ENCODE measurements at places on chromosomes 3 and 15.

- DNase-seq: no peak
These were observed 104.2 kb upstream of the SPRED1 start for GRCh38 chr15:38148471-38148870.

DNA sequence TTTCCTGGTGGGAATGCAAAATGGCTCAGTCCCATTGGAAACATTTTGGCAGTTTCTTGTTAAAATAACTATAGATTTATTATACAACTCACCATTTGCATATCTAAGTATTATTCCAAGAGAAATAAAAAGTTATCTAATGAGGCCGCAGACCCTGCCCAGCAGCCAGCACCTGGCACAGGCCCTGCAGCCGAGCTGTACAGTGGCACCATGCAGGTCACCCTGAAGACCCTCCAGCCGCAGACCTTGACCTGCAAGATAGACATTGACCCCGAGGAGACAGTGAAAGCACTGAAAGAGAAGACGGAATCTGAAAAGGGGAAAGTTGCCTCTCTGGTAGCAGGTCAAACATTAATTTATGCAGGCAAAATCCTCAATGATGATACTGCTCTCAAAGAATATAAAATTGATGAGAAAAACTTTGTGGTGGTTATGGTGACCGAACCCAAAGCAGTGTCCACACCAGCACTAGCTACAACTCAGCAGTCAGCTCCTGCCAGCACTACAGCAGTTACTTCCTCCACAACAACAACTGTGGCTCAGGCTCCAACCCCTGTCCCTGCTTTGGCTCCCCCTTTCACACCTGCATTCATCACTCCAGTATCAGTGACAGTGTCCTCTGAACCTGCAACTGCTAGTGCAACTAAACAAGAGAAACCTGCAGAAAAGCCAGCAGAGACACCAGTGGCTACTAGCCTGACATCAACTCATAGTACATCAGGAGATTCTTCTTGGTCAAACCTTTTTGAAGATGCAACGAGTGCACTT lies 113.5 kb upstream of the SATB1 start:
- DNase-seq: no peak

- DNase-seq: no peak
These were observed 20.0 kb downstream of the TRIM71 start for GRCh38 chr3:32837789-32838188.

- DNase-seq: peak; percentile 39
These were observed 627 bp downstream of the DUSP7 start for GRCh38 chr3:52055537-52056351.

- no peak for DNase-seq
These were observed 812.9 kb upstream of the CFAP20DC start for GRCh38 chr3:59862686-59863085.

DNA sequence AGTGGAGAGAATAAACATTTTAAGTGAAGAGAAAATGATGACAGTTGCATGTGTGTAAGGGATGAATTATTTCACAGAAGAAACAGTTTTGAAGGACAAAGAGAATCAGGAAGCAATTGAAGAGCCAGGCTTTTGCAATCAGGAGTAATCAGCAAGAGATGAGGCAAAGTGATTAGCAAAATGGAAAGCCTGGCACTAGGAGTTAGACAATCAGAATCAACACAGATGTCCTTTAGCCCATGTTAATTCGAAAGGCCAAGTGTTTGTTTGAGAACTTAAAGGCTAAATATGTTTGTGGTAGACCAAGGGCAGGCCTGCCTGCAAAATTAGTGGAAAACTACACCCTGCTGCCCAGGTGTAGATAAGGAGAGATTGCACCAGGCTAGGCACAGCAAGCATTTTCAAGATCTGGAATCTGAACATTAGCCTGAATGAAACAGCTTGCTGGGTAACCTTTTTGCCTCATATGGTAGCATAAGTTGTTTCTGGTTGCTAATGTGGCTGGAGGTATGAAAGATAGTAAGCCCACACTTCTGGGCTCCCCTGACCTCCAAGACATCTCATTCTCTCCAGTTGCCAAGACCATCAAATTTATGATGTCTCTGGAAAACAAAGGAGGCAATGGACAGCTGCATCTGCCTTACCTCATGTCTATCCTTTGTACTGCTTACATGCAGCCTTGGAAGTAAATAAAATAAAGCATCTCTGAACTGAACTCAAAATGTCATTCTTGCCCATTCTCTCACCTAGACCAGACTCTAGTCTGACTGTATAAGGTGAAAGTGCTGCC lies 22.0 kb upstream of the LEKR1 start:
- no peak for DNase-seq

DNA sequence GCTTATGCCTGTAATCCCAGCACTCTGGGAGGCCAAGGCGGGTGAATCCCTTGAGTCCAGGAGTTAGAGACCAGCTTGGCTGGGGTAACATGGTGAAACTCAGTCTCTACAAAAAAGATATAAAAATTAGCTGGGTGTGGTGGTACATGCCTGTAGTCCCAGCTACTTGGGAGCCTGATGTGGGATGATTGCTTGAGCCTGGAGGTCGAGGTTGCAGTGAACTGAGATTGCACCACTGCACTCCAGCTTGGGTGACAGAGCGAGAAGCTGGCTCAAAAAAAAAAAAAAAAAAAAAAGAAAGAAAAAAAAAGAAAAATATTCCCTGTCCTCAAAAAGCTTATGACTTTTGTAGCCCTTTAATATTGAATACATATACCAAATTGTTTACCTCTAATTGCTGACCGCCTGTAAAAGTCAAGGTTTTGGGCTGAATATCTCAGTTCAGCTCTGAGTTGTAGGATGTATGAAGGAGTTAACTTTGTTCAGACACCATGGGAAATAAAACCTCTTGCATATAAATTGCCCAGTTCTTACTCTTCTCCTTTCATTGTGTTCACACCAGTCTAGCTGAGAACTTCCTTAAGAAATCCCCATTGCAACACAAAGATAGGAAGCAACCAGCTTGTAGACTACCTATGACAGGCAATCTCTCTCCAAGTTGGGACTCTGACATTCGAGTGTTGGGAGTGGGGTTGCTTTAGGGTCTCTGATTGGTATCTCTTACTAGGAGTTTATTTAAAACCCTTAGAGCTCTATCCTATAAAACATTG lies 97.6 kb upstream of the RASGRP1 start:
- no peak for DNase-seq

GRCh38 chr3:177889161-177889560 lies 647.1 kb upstream of the KCNMB2 start:
- DNase-seq: no peak

DNA sequence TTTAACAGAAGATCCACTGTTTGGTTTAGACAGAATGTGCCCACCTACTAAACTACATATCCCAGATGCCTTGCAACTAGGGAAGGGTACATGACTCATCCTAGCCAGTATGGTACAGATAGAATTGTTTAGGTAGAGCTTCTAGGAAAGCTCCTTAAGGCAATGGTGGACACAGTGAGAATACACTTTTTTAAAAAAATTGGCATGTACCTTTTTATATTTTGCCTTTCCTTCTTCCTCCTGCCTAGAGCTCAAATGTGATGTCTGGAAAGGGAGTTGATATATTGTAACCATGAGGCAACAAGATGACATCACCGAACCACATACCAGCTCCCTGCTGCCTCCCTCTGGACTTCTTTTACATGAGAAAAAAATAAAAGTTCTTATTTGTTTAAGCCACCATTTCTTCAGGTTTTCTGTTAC lies 14.4 kb upstream of the C3orf80 start:
- DNase-seq: no peak

GRCh38 chr3:33937628-33938027 lies 139.2 kb downstream of the PDCD6IP start:
- no peak for DNase-seq

- DNase-seq: no peak
These were observed 41.4 kb downstream of the DNAJB8 start for GRCh38 chr3:128425142-128425845.

- DNase-seq: no peak
These were observed 139.3 kb downstream of the CHSY1 start for GRCh38 chr15:101112336-101113113.

DNA sequence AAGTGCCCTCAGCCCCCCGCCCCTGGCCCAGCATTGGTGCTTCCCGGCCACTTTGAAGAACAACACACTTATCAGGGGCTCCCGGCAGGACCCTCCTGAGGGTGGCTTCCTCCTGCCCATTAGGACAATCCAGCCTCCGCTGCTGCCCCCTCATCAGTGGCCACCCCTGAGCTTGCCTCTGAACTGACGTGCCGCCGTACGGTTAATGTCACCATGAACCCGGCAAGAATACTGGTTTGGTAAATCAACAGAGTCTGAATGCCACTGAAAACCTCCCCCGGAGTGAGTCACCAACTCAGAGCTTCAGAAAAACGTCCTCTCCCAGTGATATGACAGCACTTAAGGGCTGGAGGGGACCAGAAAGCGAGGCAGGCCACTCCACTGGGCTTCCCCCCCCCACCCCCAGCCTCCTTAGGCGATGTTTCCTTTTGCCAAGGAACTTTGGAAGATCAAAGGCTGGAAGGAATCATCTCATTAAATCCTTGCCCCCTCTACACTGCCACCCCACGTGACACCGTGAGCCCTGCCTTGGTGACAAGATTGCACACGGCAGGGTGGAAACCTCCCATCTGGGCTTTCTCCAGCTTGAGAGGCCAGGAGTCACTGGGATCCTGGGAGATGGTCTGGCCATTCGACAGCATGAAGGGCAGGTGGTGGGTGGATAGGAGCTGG lies 142.1 kb downstream of the NUP210 start:
- no peak for DNase-seq

- no peak for DNase-seq
These were observed 11.9 kb downstream of the SMAD6 start for GRCh38 chr15:66713843-66714508.

DNA sequence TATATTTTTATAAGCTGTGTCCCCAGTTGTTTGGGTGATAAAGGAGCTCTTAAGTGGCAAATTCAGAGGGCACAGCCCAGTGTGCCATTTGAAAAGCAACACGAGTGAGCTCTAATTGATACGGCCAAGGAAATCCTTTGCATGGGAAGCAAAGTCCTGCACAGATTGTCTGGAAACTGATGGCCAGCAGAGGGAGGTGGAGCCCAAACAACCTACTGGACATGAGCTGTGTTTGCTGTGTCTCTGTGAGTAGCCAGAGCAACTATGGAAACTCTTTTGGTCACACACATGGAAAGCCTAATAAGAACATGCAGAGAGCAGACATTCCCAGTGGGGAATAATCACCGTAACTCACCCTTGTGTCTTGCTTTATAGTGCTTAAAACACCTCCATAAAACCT lies 24.4 kb downstream of the ONECUT1 start:
- DNase-seq: no peak

GRCh38 chr3:160916472-160916871 lies 160.4 kb downstream of the PPM1L start:
- DNase-seq: no peak

- no peak for DNase-seq
These were observed 16.6 kb downstream of the KLF15 start for GRCh38 chr3:126340596-126340942.

DNA sequence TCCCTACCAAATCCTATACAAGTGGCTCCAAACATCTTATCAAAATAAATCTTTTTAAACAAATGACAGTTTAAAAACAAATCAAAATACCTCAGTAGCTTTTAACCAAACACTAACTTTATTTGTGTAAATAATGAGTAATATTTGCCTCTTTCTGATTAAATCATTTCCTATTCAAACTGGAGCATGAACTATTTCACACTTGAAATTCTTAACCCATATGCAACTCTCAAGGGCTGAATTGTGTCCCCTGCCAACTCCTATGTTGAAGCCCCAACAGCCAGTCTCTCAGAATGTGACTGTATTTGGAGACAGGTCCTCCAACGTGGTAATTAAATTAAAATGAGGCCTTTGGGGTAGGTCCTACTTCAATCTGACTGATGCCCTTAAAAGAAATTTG lies 55.9 kb upstream of the MCTP2 start:
- DNase-seq: no peak

DNA sequence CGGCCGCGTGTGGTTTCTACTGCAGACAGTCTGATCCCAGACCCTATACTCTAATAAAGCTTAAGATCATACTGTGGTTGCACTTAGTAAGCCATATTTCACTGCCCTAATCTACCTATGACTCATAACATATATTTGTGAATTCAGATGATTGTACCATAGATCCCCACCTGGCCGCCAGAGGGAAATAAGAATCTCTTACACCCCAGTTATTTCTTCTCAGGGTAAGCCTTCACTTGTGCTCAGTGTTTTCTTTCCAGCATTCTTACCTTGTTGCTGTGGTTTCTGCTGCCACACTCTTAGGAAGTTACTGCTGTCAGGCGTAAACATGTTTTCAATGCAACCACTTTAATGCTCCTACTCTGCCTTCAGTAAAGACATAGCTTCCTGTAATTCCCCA lies 105.9 kb downstream of the B3GALNT1 start:
- DNase-seq: no peak

GRCh38 chr3:114863848-114864247 lies 283.2 kb downstream of the ZBTB20 start:
- DNase-seq: no peak

- no peak for DNase-seq
These were observed 56.4 kb downstream of the SPTSSB start for GRCh38 chr3:161314836-161315395.

GRCh38 chr3:139532976-139533375 lies 6.6 kb downstream of the RBP1 start:
- no peak for DNase-seq
